ENCODE measurements at places on chromosomes 12 and 14.

GRCh38 chr14:35245051-35245450 is 47.1 kb upstream of the PSMA6 start:
- DNase-seq: no peak

GRCh38 chr12:31626270-31626995 is 33.1 kb upstream of the ETFBKMT start:
- no peak for DNase-seq

DNA sequence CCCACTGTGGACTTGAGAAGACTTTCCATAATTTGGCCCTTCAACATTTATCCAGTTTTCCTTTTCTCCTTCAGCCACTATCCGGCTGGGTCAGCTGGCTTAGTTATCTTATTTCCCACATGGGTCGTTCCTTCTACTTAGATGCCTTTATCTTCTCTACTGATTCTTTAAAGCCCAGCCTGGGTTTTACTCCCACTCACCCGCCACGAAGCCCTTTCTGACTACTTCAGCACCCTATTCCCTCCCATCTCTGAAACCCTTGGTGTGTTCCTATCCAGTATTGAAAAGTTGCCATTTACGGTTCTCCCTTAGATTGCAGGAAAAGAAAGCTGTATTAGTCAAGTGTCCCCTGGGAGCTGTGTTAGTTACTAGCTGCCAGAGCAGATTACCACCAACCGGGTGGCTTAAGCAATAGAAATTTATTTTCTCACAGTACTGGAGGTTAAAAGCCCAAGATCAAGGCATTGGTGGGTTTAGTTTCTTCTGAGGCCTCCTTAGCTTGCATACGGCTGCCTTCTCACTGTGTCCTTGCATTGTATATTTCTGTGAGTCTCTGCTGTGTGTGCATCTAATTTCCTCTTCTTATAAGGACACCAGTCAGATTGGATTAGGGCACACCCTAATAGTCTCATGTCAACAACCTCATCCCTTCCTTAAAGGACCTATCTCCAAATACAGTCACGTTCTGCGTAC is 105.5 kb downstream of the GPATCH2L start:
- DNase-seq: no peak

DNA sequence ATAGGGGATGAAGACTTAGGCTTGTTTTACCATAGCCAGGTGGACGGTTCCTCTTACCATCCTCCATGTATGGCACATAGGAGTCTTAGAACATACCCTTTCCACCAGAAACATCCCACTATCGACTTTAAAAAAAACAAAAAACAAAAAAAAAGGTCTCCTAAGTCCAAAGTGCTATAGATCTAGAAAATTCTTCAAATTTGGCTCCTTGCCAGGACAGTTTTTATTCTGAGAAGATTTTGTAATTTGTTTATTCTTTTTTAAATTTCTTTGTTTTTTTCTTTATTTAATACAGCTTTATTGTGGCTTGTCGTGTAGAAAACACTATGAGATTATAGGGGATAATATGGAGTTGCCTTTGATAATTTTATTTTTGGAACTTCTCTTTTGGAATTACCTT is 197.7 kb downstream of the NUBPL start:
- no peak for DNase-seq

GRCh38 chr14:95544588-95544987 is 9.7 kb downstream of the GLRX5 start:
- no peak for DNase-seq

GRCh38 chr12:43776498-43776897 is 17.7 kb downstream of the IRAK4 start:
- DNase-seq: no peak

DNA sequence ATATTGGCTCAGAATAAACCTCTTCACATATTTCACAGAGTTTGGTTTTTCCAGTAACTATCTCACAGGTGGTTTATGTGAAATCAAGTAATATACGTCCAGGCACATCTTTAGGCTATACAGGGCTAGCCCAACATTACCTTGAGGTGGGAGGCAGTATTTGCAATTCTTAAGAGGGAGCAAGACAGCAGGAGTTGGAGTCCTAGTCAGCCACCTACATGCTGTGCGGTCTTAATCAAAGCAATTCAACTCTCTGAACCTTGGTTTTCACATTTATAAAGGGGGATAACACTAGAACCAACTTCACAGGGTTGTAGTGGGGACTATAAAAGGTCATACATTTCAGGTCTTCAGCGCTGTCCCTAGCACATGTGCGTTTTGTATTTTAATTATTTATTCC is 73.5 kb upstream of the FICD start:
- no peak for DNase-seq

- no peak for DNase-seq
These were observed 148.3 kb downstream of the KCNA5 start for GRCh38 chr12:5191803-5192538.
